ENCODE measurements at places on chromosomes 2 and 18. TPM values are rescaled to one million over a fixed set of nuclear protein-coding genes. Genes with fewer than 3 reads are reported as not detected.

Gene SPP2
- not detected for total RNA-seq

- no peaks in the 10 kb centered on the region for H3K36me3 ChIP-seq
- H3K4me3 ChIP-seq = no peak overlapping the region
- DNase-seq = no peak
- no peak overlapping the region for H3K27ac ChIP-seq
- H3K4me1 ChIP-seq = no peaks in the 10 kb centered on the region
- peaks cover 12% of the 10 kb centered on the region for H3K27me3 ChIP-seq
These were observed 20.0 kb downstream of the AQP12B start for GRCh38 chr2:240662681-240663080.

Gene SIX3
- total RNA-seq = not detected

GRCh38 chr18:48828691-48829442, 121.9 kb downstream of the SMAD7 start:
- DNase-seq = no peak
- H3K27ac ChIP-seq = no peak overlapping the region

DNA sequence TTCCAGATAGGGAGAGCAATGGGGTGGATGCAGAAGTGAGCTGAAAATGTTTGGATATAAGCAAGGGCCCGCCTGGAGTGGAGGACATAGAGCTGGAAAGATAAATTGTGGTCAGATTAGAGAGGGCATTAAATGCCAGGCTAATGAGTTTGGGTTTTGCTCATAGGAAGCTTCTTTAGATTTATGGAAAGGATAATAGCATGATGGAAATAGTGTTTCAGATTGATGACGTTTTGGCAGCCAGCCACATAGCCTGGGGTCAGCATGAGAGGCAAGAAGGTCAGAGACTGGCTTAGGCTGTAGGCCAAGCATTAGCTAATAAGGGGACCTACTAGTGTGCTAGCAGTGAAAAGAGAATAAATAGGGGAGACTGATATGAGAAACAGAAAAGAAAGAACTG, 321.6 kb downstream of the STK39 start:
- no peaks in the 10 kb centered on the region for H3K4me1 ChIP-seq
- no peak overlapping the region for H3K4me3 ChIP-seq
- no peaks in the 10 kb centered on the region for H3K36me3 ChIP-seq
- peaks cover 1% of the 10 kb centered on the region for H3K27me3 ChIP-seq
- H3K27ac ChIP-seq = no peak overlapping the region

Gene XIRP2
- total RNA-seq = not detected

GRCh38 chr2:200471324-200471848, 38.5 kb downstream of the KCTD18 start:
- peak; percentile 63 for DNase-seq
- peaks cover 3% of the 10 kb centered on the region for H3K36me3 ChIP-seq
- peaks cover 35% of the 10 kb centered on the region for H3K4me1 ChIP-seq
- H3K4me3 ChIP-seq = no peak overlapping the region

DNA sequence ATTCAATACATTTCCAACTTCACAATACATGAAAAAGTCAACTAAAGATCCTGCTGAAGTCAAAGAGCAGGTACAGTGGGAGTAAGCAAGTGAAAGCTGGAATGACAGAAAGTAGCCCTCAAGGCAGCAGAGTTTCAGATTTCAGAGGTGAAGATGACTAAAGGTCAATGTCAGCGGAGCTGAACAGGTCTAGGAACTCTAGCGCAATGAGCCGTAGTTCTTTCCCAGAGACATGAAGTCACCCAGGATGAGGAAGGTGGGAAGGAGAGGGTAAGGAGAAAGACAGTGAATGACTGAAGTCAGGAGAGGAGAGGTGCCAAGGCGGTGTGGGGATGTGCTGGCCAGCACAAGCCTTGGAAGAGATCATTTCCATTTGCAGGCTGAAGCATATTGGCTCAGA, 28.1 kb downstream of the PTPN2 start:
- peaks cover 55% of the 10 kb centered on the region for H3K4me1 ChIP-seq
- no peaks in the 10 kb centered on the region for H3K27me3 ChIP-seq
- H3K27ac ChIP-seq = peak overlapping the region; percentile 5
- no peak overlapping the region for H3K4me3 ChIP-seq
- peaks cover 35% of the 10 kb centered on the region for H3K36me3 ChIP-seq

- H3K36me3 ChIP-seq = no peaks in the 10 kb centered on the region
- peaks cover 8% of the 10 kb centered on the region for H3K27me3 ChIP-seq
- peaks cover 3% of the 10 kb centered on the region for H3K4me1 ChIP-seq
- H3K4me3 ChIP-seq = no peak overlapping the region
- no peak for DNase-seq
These were observed 128.7 kb downstream of the PLA2R1 start for GRCh38 chr2:159933727-159934049.

DNA sequence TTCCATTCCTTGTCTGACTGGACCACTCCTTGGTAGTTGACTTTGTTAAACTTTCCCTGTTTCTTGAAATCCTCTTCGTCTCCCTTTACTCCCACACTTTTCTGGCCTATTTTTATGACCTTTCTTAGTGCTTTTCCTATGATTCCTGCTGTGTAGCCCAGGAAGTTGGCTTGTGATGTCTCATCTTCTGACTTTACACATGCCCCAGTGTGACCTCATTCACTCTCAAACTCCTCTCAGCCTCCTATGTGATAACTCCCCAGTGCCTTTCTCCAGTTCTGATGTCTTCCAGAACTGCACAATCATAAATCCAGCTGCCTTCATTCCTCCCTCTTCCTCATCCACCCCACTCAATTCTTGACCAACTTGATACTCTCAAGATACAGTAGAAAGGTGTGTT, 407.6 kb downstream of the TGIF1 start:
- H3K4me3 ChIP-seq = no peak overlapping the region
- H3K4me1 ChIP-seq = no peaks in the 10 kb centered on the region
- H3K36me3 ChIP-seq = no peaks in the 10 kb centered on the region
- H3K27ac ChIP-seq = no peak overlapping the region
- H3K27me3 ChIP-seq = peaks cover 1% of the 10 kb centered on the region

Gene C2orf92
- 4.5 TPM for total RNA-seq

Gene ALK
- total RNA-seq = not detected

- no peak overlapping the region for H3K27ac ChIP-seq
- no peak for DNase-seq
- H3K36me3 ChIP-seq = peaks cover 14% of the 10 kb centered on the region
- no peak overlapping the region for H3K4me3 ChIP-seq
- H3K4me1 ChIP-seq = peaks cover 12% of the 10 kb centered on the region
- H3K27me3 ChIP-seq = no peaks in the 10 kb centered on the region
These were observed 317.4 kb downstream of the NBAS start for GRCh38 chr2:15243762-15244161.

DNA sequence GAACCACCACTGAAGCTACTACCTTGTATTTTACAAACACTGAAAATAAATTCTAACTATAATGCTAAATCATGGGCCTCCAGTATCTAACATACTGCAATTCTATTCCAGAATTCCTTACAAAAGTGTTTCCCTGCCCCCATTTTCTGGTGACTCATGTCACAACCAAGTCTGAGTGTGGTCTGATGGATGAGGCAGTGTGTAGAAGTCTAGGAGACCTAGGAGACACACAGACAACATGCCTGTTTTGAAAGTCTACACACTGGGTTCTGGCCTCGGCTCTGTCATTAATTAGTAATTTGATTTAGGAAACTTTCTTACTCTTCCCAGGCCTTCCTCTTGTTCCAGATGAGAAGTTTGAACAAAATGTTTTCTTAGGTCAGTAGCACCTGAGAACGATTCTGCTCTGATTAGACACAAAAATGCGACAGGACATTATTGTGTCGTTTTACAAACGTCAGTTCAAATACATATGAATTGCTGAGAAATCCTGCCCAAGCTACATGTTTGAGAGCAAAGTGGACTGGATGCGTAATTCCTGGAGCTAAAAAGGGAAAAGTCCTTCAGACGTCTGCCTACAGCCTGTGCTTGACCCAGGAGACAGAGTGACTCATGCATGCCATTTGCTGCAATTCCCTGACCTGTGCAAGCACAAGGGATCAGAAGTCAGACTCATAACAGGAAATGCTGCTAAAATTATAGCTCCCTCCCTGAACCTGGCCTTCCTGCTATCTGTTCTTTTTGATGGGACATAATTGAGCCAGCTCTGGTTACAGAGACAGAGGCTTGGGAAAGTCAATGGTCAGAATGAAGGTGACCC, 494.4 kb downstream of the SOX11 start:
- H3K27me3 ChIP-seq = no peaks in the 10 kb centered on the region
- no peak overlapping the region for H3K4me3 ChIP-seq
- H3K36me3 ChIP-seq = no peaks in the 10 kb centered on the region
- H3K4me1 ChIP-seq = no peaks in the 10 kb centered on the region
- no peak overlapping the region for H3K27ac ChIP-seq

- no peak overlapping the region for H3K27ac ChIP-seq
- H3K27me3 ChIP-seq = no peaks in the 10 kb centered on the region
- H3K4me3 ChIP-seq = no peak overlapping the region
- DNase-seq = no peak
- H3K36me3 ChIP-seq = peaks cover 1% of the 10 kb centered on the region
These were observed 13.8 kb upstream of the ZFP36L2 start for GRCh38 chr2:43239981-43240765.

- DNase-seq = no peak
- H3K27me3 ChIP-seq = no peaks in the 10 kb centered on the region
- no peaks in the 10 kb centered on the region for H3K36me3 ChIP-seq
- no peaks in the 10 kb centered on the region for H3K4me1 ChIP-seq
- H3K4me3 ChIP-seq = no peak overlapping the region
- no peak overlapping the region for H3K27ac ChIP-seq
These were observed 16.8 kb downstream of the COBLL1 start for GRCh38 chr2:164824872-164825271.

Gene IL1RN
- total RNA-seq = 10.5 TPM

Gene PELI1
- total RNA-seq = 42.9 TPM

- no peak for DNase-seq
- H3K27me3 ChIP-seq = no peaks in the 10 kb centered on the region
- H3K4me1 ChIP-seq = peaks cover 5% of the 10 kb centered on the region
- H3K4me3 ChIP-seq = no peak overlapping the region
- H3K36me3 ChIP-seq = no peaks in the 10 kb centered on the region
These were observed 1.5 kb upstream of the KLHL30 start for GRCh38 chr2:238136820-238137537.

DNA sequence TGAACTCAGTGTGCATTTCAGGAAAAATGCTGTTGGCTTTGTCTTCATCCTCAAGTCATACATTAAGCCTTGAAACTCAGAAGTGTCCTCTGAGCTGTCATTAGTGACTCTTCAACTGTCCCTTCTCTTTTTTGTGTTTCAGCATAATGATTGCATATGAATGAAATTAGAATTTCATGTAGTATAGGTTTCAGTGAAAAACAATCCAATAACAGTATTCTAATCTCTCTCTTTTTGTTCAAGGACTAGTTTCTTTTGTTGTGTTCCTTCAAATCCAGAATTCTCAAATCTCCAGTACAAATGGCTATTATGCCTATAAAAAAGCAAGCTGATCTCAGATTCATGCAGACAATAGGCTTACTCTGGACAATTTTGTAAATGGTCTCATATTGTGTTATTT, 133.5 kb downstream of the QPCT start:
- no peak overlapping the region for H3K27ac ChIP-seq
- no peak for DNase-seq
- no peaks in the 10 kb centered on the region for H3K4me1 ChIP-seq

GRCh38 chr2:85405201-85406059, 4.7 kb downstream of the CAPG start:
- peaks cover 38% of the 10 kb centered on the region for H3K4me1 ChIP-seq
- peaks cover 9% of the 10 kb centered on the region for H3K36me3 ChIP-seq
- DNase-seq = peak; percentile 79
- H3K27me3 ChIP-seq = no peaks in the 10 kb centered on the region

Gene D2HGDH
- 27.5 TPM for total RNA-seq

DNA sequence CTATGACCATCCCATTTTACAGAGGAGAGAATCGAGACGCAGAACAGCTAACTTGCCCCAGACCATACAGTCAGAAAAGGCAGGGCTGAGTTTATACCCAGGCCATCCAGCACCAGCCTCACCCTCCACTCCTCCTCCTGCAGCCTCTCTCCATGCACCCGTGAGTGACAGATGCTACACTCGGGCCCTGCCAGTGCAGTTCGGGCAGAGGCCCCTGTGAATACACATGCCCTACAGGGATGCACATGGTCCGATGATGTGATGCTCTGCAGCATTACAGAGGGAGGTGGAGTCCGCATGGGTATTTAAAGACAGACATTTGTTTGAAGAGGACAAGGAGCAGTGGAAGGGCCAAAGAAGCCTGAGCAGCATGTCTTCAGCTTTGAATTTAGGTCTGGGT, 75.1 kb upstream of the PXDN start:
- H3K36me3 ChIP-seq = no peaks in the 10 kb centered on the region
- no peak for DNase-seq
- no peak overlapping the region for H3K27ac ChIP-seq

GRCh38 chr2:160479269-160479668, 14.3 kb downstream of the RBMS1 start:
- H3K4me1 ChIP-seq = peaks cover 49% of the 10 kb centered on the region
- no peaks in the 10 kb centered on the region for H3K27me3 ChIP-seq
- H3K36me3 ChIP-seq = no peaks in the 10 kb centered on the region
- peak overlapping the region; percentile 38 for H3K27ac ChIP-seq
- DNase-seq = no peak
- no peak overlapping the region for H3K4me3 ChIP-seq

GRCh38 chr2:127581050-127581345, 45.5 kb downstream of the MYO7B start:
- no peak for DNase-seq
- no peaks in the 10 kb centered on the region for H3K4me1 ChIP-seq
- peaks cover 4% of the 10 kb centered on the region for H3K27me3 ChIP-seq
- no peak overlapping the region for H3K4me3 ChIP-seq
- no peaks in the 10 kb centered on the region for H3K36me3 ChIP-seq

GRCh38 chr2:174765576-174765975, 1.3 kb upstream of the CHRNA1 start:
- H3K36me3 ChIP-seq = no peaks in the 10 kb centered on the region
- no peak overlapping the region for H3K4me3 ChIP-seq
- H3K27me3 ChIP-seq = no peaks in the 10 kb centered on the region
- H3K4me1 ChIP-seq = peaks cover 2% of the 10 kb centered on the region
- H3K27ac ChIP-seq = no peak overlapping the region

- H3K4me1 ChIP-seq = no peaks in the 10 kb centered on the region
- no peak overlapping the region for H3K27ac ChIP-seq
- no peaks in the 10 kb centered on the region for H3K27me3 ChIP-seq
- no peak overlapping the region for H3K4me3 ChIP-seq
- H3K36me3 ChIP-seq = no peaks in the 10 kb centered on the region
- DNase-seq = no peak
These were observed 278.4 kb upstream of the SPRED2 start for GRCh38 chr2:65710779-65711295.

GRCh38 chr18:44826418-44827259, 146.0 kb downstream of the SETBP1 start:
- H3K4me1 ChIP-seq = peaks cover 6% of the 10 kb centered on the region
- no peak for DNase-seq

GRCh38 chr2:144234542-144234871, 285.4 kb downstream of the ZEB2 start:
- H3K27me3 ChIP-seq = no peaks in the 10 kb centered on the region
- peak overlapping the region; percentile 27 for H3K4me3 ChIP-seq
- H3K36me3 ChIP-seq = peaks cover 5% of the 10 kb centered on the region
- peak; percentile 22 for DNase-seq

GRCh38 chr2:148824190-148824589, 50.8 kb upstream of the KIF5C start:
- H3K4me1 ChIP-seq = no peaks in the 10 kb centered on the region
- H3K27ac ChIP-seq = no peak overlapping the region
- H3K36me3 ChIP-seq = no peaks in the 10 kb centered on the region
- H3K27me3 ChIP-seq = peaks cover 4% of the 10 kb centered on the region

Gene SLC16A14
- total RNA-seq = 1.1 TPM

- peaks cover 13% of the 10 kb centered on the region for H3K36me3 ChIP-seq
- peak overlapping the region; percentile 11 for H3K27ac ChIP-seq
These were observed 87.7 kb downstream of the DGKD start for GRCh38 chr2:233442028-233442310.
